ENCODE measurements at places on chromosomes 2 and 18.

- no peak for DNase-seq
Observed at GRCh38 chr2:99356853-99357252, 19.7 kb downstream of the EIF5B start.

DNA sequence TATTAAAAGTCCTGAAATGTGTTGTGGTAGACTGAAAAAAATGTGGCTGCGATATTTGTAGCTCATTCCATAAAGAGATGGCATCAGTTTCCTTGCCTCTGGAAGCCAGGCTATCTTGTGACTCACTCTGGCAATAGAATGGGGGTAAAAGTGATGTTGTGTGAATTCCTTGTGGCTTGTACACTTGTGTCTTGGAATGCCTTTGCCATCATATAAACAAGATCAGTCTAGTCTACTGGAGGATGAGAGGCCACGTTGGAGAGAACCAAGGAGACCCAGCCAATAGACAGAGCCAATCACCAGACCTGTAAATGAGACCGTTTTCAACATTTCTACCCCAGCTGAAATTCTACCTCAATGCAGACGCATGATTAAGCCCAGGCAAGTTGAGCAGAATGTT is 254.1 kb downstream of the TRIB2 start:
- no peak for DNase-seq

DNA sequence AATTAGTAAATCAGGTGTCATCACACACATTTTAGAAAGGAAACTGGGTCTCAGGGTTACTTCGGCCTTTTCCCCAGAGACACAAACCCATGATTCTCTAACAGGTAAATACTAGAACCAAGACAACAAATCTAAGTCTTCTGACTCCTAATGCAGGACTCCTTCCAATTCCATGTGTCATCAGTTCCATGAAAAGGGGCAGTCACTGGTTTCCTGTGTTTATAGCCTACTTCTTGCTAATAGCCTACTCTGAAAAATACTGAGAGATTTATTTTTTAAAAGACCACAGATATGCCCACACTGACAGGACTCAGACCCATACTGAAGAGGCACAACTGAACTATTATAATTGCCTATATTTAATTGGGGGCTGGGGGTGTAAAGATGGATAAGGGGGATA is 33.0 kb downstream of the RAB1A start:
- no peak for DNase-seq

DNA sequence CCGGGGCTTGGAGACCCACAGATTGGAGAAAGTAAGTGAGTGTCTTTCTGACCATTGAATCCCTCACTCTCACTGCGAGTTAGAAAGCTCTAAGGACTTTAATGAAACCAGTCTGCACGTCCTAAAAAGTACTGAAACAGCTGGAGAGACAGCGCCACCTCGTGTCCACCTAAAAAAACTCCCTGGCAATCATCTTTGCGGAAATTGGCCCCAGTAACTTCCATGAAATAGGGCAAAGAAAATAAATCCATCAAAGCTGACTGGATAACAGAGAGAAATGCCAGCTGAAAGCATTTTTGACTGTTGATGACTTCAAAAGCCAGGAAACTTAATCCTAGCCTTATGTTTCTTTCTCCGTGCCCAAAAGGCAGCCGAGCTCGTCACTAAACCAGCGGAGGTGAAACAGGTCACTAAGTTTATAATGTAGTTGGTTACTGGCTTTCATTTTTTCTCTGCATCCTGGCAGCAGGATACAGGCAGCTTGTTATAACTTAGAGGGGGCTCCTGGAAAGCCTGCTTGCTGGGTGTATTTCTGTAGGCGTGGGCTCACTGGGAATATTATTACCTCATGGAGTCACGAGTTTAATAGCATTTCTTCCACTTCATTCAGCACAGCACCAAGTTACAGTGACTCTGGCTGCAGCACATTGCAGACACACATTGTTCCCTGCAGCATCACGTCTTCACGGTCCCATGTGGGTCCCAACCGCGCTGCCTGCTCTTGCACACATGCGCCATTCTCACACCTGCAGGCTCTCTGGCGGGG is 266.5 kb downstream of the HRH4 start:
- peak; percentile 86 for DNase-seq

- DNase-seq, result no peak
Observed at GRCh38 chr2:118240276-118240675, 152.0 kb downstream of the INSIG2 start.

GRCh38 chr2:65256054-65256453 is 28.4 kb downstream of the ACTR2 start:
- no peak for DNase-seq

- no peak for DNase-seq
Observed at GRCh38 chr2:226661789-226662545, 137.7 kb downstream of the IRS1 start.

GRCh38 chr2:148888003-148888501 is 13.0 kb downstream of the KIF5C start:
- no peak for DNase-seq

DNA sequence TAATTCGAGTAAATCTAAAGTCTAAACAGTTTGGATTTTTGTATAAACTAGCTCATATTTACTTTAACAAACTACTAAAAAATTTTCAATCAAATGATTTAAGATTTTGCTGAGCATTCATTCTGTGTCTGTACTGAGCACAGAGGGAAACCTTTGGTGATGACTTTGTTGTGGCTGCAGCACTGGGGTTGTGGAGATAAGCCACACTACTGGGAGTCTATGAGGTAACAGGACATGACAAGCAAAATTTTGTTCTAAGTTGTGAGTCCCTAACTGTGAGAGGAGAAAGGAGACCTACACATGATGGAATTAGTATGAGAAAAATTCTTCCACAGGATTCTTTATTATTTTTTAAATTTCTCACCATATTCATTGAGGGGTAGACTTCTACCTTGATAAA is 933.7 kb upstream of the LRATD1 start:
- DNase-seq, result no peak

DNA sequence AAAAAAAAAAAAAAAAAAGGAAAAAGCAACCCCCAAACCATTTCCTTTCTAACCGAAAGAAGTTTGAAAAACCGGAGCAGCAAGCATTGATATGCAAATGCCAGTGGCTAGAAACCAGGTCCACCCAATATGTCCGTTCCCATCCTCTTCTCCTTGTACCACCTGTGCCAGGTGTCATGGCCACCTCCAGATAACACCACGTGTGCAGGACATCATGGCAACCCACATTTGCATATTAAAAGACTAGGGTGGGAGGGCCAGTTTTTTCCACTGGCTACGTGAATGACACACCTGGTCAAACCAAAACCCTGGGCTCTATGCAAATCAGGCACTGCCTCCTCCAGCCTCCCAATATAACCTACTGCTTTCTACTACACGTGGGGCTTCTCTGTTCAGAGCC is 303.3 kb upstream of the GULP1 start:
- DNase-seq, result no peak

- no peak for DNase-seq
Observed at GRCh38 chr2:174004905-174005605, 39.9 kb upstream of the SP3 start.

GRCh38 chr2:198315791-198316630 is 511.6 kb downstream of the PLCL1 start:
- DNase-seq, result no peak

DNA sequence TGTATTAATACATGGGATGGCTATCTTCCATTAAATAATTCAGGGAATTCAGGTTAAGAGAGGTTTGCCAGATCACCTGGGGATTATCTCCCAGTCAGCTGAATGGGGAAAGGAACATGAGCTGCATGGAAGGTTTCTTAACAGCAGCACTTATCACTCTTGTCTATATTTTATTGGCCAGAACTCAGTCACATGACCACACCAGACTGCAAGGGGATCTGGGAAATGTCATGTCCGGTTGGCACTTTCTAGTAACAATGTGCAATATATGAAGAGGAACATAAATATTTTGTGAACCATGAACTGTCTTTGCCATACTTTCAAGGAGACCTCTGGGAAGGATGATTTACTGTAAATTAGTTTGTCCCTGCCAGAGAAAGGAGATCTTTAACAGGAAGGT is 599.1 kb downstream of the SLC4A3 start:
- DNase-seq, result no peak

DNA sequence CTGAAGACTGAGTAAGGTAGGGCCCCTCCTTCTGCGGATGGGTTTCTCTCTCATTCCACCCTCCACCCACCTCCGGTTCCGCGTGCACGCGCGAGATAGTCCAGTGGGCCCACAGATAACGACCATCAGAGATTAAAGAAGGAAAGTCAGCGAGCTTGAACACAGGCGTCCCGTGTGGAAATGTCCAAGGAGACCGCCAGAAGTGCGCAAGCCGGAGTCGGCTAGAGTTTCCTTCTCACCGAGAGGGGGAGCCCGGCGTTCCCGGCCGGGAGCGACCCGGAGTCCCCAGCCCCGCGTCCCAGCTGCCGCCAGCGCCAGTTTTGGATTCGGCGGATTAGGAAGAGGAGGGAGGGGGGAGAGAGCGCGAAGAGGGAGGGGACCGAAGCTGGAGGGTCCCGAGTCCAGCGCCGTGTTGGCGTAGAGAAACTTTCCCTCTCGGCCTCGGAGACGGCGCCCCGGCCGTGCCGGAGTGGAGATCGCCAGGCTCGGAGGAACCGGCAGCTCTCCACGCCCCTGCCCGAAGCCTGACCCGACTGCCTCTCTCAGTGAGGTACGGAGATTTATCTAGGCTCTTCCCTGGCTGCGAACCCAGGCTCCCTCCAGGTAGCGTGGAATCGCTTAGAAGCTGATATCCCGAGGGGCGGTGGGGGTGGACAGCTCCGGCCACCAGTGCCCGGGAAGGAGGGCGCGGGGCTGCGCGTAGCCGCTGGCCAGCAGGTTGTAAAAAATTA is at the start of gene GULP1:
Gene GULP1 (plus strand): TSS at position 258 of the 731 bp plus-strand sequence. CDS start 185,829 bp downstream, outside the sequence.
- DNase-seq, result peak; percentile 45

- no peak for DNase-seq
Observed at GRCh38 chr2:199439066-199439465, 18.7 kb downstream of the SATB2 start.

DNA sequence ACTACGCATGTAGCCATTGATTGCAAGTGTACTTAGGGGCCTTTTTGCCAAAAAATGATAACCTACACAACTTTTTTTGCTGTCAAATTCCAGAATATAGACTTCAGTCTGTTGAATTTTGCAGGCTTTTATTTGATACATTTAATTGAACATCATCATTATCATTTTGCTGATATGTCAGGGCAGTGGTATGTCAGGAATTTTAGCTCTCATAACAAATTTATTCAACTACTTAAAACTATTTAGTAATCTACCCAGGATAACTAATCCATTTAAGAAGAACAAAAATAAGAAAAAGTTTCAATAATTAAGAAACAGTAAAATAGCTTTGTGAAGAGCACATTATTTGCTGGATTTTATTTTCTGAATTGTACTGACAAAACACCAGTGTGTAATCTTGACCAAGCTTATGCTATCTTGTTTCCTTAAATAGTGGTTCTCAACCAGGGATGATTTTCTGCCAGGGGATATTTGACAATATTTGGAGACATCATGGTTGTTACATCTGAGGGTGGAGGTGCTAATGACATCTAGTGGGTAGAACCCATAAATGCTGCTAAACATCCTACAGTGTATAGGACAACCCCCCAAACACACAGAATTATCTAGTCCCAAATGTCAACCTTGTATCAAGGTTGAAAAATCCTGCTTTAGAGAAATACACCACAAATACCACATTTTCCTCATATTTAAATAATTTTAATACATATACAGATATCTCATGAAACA is 12.1 kb upstream of the TTN start:
- DNase-seq, result no peak

DNA sequence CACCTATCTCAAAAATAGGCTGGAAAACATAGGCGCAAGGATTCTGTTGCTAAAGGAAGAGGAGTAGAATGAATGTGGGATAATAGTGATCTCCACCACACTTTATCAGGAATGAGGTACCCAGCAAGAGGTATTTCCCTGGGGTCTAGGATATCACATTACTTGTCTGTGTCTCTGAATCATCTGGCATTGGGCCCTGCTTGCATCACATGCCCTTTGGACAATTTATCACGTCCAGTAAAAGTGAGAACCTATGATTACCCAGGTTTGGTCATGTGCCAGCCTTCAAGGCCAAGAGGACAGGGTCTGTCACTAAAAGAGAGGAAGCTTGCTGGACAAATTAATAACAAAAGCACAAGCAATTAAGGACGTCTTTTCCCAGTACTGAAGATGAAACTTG is 11.4 kb upstream of the TRAPPC8 start:
- DNase-seq, result no peak

DNA sequence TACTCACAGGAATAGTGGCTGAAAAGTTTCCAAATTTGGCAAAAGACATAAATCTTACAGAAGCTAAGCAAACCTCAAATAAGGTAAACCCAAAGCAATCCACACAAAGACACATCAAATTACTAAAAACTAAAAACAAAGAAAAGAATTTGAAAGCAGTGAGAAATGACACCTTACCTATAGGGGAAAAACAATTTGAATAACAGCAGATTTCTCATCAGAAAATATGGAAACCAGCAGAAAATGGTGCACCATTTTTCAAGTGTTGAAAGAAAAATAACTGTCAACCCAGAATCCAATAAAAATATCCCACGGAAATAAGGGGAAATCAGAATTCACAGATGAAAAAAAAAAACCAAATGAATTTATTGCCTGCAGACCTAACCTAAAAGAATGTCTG is 138.6 kb downstream of the PIGN start:
- no peak for DNase-seq

GRCh38 chr2:45723857-45724256 is 72.4 kb downstream of the PRKCE start:
- DNase-seq, result no peak

DNA sequence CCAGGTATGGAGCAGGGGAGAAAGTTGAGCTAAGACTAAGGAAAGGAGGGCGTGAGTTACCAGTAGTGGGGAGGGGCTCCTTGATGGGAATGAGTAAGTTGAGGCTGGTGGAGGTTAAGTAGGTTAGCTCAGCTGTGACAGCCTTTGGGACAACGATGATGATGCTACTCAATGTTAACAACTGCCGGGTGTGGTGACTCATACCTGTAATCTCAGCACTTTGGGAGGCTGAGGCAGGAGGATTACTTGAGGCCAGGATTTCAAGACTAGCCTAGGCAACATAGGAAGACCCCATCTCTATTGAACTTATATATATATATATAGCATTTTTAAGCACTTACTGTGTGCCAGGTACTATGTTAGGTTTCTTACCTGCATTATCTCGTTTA is 48.4 kb downstream of the HK2 start:
- no peak for DNase-seq

DNA sequence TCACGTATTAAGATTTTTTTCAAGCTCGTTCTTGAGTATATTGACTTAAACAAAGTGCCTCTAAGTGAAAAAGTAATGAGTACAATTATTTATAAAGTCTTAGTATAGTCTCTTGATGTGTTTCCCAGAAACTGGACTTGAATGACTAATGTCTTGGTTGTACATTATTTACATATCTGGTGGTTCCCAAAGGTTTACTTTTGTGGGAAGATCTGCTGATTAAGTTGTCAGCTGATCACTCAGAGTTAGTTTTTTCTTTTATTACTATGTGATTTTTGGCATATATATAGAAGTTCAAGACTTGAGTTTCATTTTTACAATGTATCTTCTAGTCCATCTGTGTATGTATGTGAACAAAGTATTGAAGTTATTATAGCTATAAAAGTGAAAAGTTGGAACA is 29.5 kb downstream of the RNF144A start:
- no peak for DNase-seq

GRCh38 chr2:136305517-136306192 is 187.7 kb upstream of the CXCR4 start:
- DNase-seq, result peak; percentile 88

GRCh38 chr2:215537611-215538010 is 101.7 kb upstream of the FN1 start:
- DNase-seq, result no peak

Data from NCI-H446 treated with DMSO at 0.1 percent for 48 hours (cell line).